Activated CD8-positive, alpha-beta memory T cell treated with anti-CD3 and anti-CD28 coated beads for 4 hours (primary cell): ENCODE measurements at places on chromosomes 3 and 15.

DNA sequence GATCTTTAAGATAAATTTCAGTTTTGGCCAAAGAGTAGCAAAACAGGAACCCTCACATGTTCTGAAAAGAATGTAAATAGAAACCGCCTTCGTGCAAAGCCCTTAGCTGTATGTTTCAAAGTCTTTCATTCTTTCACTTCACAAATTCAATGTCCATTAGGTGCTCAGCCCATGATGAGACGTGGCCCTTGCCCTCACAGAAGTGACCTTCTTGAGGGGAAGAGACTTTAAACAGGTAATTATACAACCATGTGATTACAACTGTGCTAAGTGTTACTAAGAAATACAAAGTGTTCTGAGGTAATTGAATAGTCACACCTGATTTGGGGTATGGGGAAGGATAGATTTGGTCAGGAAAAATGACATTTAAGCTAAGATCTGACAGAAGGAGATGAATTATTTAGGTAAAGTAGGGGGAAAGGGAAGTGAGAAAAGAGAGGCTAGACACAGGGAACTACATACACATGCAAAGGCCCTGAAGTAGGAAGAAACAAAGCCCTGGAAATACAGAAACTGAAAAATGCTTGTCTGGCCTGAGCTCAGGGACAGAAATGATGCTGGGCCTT lies 19.6 kb downstream of the HSPBAP1 start:
- DNase-seq = no peak

DNA sequence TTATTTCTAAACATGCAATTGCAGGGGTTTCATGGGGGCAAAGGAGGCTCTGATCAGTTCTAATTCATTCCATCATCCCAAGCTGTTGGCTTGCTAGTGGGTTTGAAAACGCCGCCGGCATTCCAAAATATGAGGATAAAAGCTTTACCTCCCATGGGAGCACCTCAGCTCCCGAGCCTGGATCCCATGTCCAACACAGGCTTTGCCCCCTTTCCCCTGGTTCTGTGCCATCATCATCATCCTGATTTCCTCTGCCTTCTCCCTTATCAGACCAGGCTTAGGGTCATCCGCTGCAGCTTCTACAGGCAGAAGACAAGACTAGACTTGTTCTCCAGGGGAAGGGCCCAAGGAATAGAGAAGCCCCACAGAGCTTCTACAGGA lies 25.4 kb downstream of the SH3BP5 start:
- no peak for DNase-seq

GRCh38 chr3:10226293-10226692 lies 22.0 kb upstream of the TATDN2 start:
- DNase-seq = no peak

- DNase-seq = no peak
Observed at GRCh38 chr15:80265021-80265420, 13.0 kb upstream of the CTXND1 start.

GRCh38 chr15:74988007-74988800 lies 7.2 kb upstream of the SCAMP5 start:
- no peak for DNase-seq

DNA sequence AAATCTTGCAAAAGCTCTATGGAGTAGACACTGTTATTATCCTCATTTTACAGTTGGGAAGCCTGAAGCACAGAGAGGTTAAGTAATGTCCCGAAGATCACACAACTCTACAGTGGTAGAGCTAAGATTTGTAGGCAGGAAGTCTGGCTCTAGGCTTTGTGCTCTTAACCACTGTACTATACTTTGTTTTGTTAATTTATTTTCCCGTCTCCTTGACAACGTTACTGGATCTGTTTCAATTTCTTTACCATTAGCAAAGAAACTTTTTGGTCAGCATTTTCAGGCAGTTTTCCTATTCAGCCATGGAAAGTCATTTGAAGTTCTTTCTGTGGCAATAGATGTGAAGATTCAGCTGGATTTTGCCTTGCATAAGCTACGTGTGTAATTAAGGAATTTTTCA lies 51.7 kb downstream of the OTOL1 start:
- DNase-seq = no peak

DNA sequence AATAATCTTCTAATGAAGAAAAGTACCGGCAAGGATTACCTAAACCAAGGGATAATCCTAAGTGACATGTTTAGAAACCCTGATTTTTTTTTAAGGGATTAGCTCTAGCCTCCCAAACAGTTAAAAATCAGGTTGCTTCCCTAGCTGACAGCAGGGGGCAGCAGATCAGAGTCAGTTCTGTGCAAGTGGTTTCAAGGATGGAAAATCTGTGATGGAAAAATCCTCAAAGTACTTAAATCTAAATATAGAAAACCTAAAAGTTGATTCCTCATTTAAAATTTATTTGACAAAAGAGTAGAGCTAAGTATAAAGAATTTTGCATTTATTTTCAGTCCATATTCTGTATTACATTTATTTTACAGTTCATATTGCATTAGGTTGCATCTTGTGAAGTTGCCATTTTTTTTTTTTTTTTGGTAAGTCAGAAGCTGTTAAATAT lies 107.6 kb downstream of the PEX5L start:
- DNase-seq = no peak

GRCh38 chr15:67181221-67181639 lies 73.2 kb downstream of the AAGAB start:
- DNase-seq = no peak

DNA sequence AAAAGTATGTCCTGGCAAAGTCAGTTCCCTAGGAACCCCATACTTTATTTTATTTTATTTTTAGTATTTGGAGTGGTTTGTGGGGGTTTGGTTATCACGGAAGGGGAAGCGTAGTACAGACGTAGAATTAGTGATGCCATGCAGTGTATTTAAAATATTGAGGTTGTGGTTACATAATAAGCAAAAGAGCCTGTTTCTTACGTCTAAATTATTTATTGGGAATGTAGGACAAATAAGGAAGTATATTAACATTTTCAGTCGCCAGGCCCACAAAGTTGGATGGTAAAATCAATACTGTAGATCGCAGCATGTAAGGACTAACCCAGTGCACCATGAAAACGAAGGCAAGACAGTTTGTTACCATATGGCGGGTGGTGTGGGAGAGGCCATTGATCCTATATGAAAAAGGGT lies 558 bp downstream of the DTWD1 start:
- DNase-seq = no peak

- no peak for DNase-seq
Observed at GRCh38 chr3:38110314-38111050, 26.4 kb downstream of the ACAA1 start.

DNA sequence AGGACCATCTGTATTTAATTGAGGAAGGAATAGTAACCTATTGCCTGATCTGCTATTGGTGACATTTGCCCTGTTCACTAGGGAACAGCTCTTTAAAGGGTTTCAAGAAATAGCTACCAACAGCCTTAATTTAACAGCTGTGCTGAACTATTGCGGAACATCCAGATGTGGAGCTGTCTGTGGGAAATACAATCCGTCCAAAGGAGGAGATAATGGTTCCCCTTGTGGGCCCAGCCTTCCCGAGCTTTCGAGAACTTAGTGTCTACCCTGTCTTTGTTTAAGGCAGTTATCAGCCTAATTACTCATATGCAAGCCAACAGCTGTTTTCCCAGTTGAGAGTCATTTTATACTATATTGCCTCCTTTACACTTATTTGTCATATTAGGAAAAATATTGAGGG lies 398.6 kb downstream of the WDR72 start:
- no peak for DNase-seq

DNA sequence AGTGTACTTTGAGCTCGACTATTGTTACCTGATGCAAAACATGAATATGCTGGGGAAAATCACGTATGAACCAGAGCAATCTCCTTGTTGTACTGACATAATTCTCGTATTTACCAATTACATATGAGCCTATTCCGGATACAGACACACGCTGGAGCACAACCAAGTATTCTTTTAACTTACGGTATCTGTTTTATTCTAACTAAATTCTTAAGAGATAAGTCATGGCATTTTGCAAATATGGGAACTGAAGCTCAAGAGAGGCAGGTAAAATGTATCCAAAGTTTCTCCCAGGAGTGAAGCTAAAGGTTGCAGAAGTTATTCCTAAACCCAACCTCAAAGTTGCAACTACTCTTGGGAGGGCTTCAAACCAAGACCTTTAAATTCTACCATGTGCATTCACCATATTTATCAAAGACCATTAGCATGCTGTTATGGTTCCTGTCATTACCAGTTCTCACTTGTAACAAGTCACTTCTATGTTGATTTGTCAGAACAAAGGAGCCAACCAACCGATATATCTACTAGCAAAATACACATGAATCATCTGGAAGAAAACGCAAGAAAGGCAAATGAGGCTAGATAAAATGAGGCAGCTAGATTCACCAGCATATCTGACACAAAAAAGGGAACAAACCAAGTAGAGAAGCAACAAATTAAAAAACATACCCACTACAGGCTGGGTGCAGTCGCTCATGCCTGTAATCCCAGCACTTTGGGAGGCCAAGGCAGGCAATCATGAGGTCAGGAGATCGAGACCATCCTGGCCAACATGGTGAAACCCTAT lies 17.8 kb downstream of the TBL1XR1 start:
- no peak for DNase-seq

- no peak for DNase-seq
Observed at GRCh38 chr3:115808244-115808643, 184.9 kb downstream of the GAP43 start.

- no peak for DNase-seq
Observed at GRCh38 chr3:42686832-42687650, 1.7 kb downstream of the KLHL40 start.

DNA sequence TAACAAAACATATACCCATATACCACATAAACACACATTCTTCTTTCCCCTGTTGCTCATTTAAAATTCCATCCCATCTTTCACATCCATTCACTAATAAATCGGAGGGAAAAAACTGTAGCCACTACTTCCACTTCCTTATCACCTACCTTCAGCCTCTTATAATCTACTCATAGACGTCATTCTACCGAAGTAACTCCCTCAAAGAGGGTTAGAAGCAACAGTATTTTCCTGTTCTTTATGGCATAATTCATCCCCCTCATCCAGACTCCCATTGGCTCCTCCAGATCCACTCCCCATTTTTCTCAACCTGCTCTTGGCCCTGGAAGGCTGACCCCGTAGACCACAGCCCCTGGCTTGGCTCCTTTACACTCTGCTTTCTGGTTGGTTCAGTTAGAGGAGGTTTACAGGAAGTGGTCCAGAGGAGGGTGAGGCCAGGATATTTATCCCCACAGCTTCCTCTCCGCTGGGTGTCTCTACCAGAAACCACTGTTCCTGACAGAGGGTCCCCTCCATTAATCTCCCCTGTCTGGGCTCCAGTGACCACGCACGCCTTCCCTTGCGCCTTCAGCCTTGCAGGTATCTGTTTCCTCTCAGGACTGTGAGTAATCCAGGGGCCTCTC lies 46.3 kb downstream of the FMN1 start:
- no peak for DNase-seq

DNA sequence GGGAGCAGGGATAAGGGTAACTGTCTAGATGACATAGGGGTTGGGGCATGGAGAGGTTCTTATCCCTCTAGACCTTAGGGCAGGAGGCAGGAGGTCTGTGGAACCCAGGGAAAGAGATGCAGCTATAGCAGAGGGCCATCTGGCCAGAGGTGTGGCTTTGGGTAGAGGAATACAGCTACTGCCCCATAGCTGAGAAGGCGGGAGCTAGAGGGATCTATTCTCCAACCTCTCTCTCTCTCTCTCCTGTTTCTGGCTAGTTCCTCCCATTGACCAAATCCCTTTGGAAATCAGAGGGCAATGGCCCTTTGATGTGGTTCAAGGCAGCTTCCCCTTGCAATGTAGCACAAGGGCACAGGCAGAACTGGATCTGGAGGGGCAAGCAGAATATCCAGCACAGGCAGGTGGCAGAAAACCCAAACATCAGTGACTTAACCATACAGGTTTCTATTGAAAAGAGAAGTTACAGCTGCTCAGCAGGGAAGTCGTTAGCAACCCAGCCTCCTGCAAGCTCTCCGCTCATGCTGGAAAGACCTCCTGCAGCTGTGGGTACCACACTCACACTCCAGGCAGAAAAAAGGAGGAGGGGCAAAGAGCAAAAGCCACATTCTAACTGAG lies 22.3 kb upstream of the LMOD3 start:
- DNase-seq = no peak

- no peak for DNase-seq
Observed at GRCh38 chr3:147930232-147930807, 521.2 kb downstream of the ZIC1 start.

DNA sequence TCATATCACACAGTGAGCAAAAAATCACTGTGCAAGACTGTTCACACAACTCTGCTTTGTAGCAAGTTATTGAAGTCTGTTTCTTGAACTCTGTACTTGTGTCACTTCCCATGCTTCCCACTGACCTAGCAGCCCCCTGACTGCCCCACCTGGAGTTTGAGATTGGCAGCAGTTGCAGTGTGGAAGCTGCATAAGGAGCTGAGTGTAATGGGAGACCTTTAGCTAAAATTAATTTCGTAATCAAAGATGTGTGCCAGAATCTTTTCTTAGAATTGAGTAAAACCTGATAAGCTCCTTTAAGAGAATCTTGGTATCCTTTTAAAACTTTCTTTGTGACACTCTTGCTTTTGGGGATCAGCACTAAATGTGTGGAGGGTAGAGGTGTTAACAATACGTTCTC lies 42.8 kb downstream of the NKIRAS1 start:
- no peak for DNase-seq

GRCh38 chr15:83472797-83473196 lies 25.7 kb downstream of the SH3GL3 start:
- no peak for DNase-seq

DNA sequence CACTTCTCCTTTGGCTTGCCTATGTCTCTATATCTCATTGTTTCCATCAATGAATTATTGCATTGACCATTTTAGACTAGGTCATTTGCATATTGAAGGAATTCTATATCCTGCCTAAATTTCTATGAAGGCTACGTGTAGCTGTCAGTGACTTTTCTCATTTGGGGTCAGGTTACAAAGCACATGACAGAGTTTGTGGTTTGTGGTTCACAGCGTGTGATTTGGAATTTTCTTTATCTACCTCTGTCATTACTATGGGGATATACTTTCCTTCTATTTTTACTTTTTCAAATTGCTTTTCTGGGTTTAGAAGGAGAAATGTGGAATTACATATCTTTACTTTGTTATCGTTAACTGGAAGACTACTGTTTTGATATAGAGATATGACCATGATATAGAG lies 317.3 kb upstream of the CFAP20DC start:
- DNase-seq = no peak

DNA sequence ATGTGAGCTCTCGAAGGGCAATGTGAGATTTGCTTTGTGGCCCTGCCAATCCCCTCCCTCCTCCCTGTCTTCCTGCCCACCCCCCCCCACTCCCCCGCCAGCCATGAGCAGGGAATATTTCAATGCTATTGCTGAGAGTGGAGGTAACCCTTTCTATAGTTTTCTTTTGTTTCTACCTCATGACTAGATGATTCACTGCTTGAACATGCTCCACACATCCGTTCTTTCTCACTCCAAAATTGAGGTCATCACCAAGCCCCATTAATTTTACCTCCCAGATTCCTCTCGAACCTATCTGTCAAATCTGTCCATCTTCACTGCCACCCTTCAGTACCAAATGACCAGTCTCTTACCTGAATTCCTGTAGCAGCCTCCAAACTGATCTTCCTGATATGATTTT lies 12.2 kb downstream of the ZNF774 start:
- DNase-seq = no peak

DNA sequence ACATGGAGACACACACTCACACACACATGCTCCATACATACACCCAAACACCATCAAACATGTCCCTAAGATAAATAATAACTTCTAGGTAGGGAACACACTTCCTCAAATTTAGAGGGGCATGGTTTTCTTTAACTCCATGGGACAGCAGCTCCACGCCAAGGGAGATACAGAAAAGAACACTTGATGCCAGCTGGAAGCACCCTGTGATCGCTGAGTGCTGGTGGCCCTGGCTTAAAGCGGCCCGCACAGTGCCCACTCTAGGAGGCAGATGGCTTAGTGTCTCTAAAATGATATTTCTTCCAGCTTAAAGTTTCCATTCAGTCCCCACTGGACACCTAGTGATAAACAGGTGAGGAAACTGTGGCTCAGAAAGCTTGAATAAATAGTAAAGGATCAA lies 232.9 kb downstream of the UACA start:
- DNase-seq = no peak
